ENCODE measurements at places on chromosomes 1 and 21. TPM values are rescaled to one million over a fixed set of nuclear protein-coding genes. Genes with fewer than 3 reads are reported as not detected.

DNA sequence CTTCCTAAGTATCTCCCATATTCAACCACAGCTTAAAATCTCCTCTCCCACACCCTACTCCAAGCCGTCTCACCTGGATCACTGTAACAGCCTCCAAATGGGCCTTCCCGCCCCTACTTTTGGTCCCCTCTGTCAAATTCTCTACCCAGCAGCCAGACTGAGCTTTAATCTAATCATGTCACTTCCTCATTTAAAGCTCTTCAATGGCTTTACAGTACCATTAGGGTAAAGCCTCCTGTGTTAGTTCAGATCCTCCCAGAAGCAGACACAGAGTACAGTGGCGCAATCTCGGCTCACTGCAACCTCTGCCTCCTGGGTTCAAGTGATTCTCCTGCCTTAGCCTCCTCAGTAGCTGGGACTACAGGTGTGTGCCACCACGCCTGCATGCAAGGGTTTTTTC lies 46.8 kb upstream of the PSEN2 start:
- no peak for DNase-seq

- DNase-seq = no peak
These were observed 26.4 kb upstream of the IFNAR2 start for GRCh38 chr21:33203371-33203724.

- DNase-seq = peak; percentile 91
These were observed 58.5 kb downstream of the HSF2BP start for GRCh38 chr21:43600642-43601402.

DNA sequence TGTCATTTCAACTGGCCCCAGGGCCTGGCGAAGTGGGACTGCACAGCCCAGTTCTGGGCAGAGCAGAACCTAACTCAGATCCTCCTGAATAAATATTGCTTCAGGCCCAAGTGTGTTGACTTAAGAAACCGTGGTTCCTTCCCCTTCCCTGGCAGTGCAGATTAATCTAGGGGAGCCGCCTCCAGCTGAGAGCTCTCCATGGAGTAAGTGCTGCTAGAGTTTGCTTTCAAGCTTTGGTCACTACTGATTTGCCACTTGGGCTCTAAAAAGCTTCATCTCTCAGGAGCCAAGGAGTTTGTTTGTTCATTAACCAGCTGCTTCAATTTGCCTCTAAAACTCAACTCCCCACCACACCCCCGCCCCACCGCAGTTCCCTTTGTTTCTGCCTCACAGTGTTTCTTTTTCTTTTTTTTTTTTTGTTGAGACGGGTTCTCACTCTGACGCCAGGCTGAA lies 112.1 kb downstream of the DTL start:
- no peak for DNase-seq

DNA sequence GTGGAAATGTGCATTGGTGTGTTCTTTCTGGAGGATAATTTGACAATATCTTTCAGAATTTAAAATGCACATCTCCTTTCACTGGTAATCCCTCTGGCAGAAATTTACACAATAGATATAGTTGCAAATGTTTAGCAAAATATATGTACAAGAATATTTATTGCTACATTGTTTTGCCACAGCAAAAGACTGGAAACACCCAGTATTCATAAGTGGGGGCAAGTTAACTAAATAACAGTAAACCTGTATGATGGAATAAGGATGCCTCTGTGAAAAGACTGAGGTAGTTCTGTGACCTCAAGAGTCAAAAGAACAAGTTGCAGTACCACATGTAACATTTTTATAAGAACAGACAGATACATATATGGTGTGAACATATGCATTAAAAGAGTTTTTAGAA lies 13.7 kb upstream of the TADA1 start:
- no peak for DNase-seq

DNA sequence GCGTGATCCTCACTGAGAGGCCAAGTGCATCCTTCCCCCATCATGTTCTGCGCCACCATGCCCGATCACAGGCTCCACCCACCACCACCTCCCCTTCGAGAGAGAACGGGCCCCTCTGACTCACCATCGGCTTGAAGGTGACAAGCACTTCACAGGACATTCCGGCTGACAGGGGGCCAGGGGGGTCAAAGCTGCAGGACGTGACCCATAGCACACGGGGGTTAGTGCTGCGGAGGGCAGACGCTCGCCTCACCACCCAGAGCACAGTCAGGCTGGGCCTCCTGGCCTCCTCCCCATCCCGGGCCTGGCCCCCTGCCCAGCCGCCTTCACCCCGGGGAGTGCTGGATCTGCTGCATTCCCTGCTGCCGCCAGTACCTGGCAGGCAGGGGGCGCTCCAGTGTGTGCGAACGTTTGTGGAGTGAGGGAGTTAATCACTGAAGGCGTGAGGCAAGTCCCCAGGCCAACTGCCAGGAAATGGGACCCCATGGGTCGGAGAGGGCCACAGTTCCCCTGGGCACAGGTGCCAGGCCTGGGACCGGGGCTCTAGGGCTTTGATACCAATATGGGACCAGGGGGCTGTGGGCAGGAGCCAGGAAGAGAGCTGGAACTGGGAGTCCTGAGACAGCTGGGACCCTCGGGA lies 40.9 kb upstream of the TMEM52 start:
- peak; percentile 92 for DNase-seq

GRCh38 chr1:166701603-166702100 lies 137.6 kb upstream of the POGK start:
- no peak for DNase-seq

SLC44A5 gene
- total RNA-seq = 0.91 TPM

S100A9 gene
- total RNA-seq = not detected

Measured in Daoy (cell line).